ENCODE measurements at places on chromosomes 5 and 9.

GRCh38 chr9:86301686-86302085 is 19.3 kb upstream of the ISCA1 start:
- no peak for DNase-seq

DNA sequence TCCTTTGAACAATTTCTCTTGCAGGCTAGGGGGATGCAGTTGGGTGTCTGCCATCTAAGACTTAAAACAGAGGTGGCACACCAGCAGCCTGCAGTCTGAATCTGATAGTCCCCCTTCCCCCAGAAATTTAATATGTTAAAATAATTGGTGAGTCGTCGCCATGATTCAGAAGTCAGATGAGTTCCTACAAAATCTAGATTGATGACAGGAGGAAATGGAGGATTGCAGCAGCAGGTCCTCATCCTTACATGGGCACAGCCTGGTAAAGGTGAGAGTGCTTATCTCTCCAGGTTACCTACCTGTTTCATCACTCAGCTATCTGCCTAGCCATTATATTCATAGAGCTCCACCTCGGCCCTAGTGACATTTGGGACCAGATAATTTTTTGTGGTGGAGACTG is 112.3 kb downstream of the PCSK1 start:
- DNase-seq, result no peak

- DNase-seq, result no peak
These were observed 79.0 kb downstream of the RORB start for GRCh38 chr9:74576176-74576575.

- DNase-seq, result no peak
These were observed 114.4 kb downstream of the TENT4A start for GRCh38 chr5:6827526-6828219.

DNA sequence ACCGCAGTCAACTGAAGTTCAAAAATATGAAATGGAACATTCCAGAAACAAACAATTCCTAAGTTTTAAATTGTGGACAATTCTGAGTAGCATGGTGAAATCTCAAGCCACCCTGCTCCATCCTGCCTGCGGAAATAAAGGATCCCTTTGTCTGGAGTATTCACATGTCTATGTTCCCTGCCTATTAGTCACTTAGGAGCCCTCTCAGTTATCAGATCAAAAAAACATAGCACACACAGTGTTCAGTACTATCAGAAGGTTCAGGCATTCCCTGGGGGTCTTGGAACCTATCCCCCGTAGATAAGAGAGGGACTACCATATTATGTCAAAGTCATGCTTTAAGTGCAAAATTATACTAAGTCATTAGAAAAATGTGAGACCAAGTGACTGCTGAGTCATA is 300.8 kb downstream of the SEMA5A start:
- peak; percentile 14 for DNase-seq

DNA sequence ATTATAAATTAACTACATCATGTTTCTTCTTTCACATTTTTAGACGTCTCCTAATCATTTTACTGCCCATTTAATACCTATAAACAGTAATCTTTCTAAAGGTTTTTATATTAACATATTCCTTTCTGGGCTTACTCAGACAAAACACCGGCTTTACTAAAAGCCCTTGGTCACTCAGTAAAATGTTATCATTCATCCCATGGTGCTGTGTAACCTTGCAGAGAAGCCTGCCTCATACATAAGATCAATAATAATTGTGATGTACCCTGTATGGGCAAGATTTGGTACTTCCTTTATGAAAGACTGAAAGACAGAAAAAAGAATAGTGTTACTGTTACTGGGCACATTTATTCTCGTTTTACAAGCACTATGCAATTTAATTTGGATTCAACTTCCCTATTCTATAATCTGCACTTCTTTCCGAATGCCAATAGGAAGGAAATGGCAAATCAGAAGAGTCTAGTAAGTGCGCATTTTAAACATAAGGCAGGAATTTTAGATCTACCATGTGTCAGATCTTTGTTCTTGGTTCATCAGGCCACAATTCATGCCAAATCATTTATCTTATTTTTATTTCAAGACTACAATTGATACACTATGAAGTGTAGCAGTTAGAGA is 522.2 kb downstream of the CSNK1G3 start:
- DNase-seq, result no peak

- no peak for DNase-seq
These were observed 23.4 kb downstream of the SPAAR start for GRCh38 chr9:35932735-35933134.

DNA sequence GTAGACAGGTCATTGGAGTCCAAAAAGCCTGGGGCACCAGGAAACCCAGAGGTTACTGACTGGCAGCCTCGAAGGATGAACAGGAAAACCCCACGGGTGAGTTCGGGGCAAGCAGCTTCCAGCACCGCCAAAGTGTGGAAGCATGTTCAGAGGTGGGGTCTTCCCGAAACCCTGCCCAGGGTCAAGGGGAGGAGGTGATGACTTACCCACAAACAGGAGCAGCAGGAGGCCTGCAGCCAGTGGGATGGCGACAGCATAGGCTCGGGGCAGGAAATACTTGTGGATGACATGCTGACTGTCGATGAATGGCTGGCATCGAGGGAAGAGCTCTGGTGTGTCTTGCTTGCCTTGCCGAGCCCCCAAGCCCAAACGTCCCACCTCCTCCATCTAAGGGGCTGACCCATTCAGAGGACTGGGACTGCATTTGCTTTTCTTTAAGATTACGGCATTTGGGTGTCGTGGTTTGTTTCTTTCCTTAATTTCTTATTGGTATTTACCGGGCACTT is 1.3 kb downstream of the DPM2 start:
- no peak for DNase-seq

DNA sequence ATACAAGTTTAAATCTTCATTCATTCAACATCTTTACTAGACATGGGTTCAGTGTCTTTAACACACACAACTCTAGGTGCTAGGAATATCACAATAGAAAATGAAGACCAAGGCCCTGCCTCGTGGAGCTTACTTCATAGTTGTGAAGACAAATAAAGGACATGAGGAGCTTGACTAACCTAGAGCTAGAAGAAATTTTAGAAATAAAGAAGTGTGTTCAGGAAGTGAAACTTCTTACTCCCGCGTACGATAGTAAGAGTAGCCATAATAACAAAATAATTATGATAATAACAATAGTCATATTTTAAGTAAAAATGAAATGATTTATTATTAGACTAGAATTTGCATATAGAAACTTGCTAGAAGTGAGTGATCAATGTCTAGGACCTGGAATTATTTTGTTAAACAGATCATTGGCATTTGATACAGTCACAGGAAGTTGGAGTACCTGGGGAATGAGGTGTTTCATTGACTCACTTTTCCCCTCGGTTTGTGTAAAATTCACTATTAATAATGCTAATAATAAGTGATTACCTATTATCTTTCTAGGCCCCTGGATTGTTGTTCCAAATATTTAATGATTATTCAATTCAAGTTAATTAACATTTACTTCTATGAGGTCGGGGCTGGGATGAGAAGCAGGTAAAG is 331.3 kb downstream of the NSG2 start:
- no peak for DNase-seq

- no peak for DNase-seq
These were observed 298.8 kb downstream of the ASTN2 start for GRCh38 chr9:117116084-117116483.

- DNase-seq, result peak; percentile 16
These were observed 26.2 kb downstream of the TYRP1 start for GRCh38 chr9:12719431-12719830.

GRCh38 chr5:177554474-177555111 is at the start of gene FAM193B:
FAM193B (minus strand) TSS chr5:177554563; CDS start chr5:177554458, 105 bp downstream.
- DNase-seq, result peak; percentile 92

DNA sequence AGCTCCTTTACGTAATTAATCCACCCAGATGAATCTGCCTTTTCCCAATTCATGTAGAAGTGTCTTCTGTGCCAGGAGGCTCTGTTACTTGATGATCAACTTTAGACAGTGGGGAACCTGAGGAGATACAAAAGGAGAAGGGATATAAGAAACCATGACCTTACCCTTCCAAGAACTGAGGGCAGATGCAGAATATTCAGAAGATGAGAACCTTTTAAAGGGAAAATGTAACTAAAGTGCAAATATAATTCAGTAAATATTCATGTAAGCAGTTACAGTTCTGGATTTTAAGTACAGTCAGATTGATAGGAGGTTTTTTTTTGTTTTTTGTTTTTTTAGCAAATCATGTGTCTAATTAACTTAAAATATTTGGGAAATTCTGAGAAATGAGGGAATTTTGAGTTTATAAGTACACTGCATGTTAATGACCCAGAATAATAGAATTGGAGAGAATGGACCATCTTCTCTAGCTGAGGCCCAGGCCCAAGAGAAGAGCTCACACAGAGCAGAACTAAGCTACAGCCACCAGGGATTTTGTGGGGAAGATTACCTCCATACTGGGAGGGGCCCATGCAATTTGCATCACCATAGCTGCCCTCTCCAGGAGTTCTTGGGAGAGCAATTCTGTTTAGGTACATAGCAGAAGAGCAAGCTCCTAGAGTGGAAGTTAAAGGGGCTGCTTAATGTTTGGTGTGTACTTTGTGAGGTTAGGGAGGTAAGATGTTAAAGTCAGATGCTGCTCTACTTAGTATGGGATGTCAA is 61.5 kb downstream of the SV2C start:
- DNase-seq, result no peak

- peak; percentile 48 for DNase-seq
These were observed 38.4 kb downstream of the EBF1 start for GRCh38 chr5:159061179-159061796.

DNA sequence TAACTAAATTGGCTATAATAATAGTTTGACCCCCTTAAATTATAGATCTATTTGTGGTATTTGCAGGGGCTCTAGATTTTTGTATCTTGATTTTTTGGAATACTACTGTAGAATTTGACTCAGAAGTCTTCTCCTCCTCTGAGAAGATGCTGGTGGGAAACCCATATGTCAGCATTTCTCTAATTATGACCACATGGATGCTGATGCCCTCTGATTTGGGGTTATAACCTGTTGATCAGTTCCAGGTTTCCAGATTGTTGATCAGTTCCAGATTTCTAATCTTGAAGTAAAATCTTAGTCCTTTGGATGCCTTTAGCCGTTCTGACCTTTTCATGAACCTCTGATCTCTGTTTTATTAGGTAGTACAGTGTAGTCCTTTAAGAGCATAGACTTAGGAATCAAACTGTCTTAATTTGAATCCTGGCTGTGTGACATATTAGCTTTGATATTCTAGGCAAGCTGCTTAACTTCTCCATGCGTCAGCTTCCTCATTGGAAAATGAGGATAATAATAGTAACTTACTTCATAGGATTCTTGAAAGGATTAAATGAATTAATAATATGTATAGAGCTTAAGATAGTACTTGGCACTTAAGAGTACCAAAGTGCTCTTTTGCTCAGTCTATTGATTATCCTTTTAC is 8.1 kb downstream of the FSD1L start:
- no peak for DNase-seq

DNA sequence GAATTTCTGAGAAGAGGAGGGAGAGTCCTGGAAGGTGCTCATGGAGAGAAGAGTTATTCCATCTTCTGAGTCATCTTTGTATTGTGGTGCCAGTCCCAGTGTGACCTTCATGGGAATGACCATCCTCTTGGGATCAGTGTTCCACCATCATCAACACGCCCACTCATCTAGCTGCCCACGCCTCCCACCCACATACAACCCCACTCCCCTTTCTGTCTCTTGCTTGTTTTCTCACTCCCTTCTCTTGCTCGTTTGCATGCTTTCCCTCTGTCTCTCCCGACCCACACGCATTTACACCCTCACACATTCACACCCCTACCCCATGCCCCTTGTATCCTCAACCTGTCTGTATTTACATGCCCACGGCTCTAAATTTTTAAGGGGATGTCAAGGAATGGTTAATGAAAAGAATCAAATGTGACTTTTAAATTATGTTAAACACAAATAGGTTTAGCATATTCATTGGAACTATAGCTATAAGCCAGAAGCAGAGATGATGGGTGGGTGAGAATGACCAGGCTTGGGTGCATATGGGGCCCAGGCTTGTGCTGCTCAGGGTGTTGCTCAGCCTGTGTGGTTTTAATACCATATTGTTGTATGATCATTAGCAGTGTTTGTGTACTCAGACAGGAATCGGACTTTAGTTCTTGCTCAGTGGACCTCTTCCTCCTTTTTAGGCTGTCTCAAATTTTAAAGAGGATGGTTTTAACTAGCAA is 160.4 kb downstream of the ARHGAP26 start:
- no peak for DNase-seq

DNA sequence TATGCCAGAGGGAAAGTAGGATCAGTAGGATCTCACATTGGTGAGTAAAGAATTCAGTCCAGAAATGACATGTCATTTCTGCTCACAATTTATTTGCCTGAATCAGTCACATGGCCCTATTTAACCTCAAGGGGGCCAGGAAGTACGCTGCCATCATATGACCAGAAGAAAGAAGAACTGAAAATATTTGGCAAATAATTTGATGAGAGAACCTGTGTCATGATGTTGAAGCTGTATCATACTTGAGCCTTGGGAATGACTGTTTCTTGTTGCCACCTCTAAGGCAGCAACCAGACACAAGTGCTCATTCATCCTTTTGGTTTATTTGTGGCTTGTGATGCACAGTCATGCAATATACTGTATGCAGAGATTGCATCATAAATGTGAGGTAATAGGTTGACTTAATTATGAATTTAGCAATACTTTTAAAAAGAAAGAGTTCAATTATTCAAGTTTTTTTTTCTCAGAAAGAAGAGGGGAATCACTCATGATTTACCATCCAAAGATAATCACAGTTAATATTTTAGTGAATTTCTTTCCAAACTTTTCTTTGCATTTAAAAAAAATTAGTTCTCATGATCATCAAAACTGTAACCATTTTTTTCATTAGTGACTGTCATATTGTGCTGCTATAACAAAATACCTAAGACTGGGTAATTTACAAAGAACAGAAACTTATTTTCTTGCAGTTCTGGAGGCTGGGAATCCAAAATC is 8.2 kb upstream of the ZFYVE16 start:
- DNase-seq, result no peak

- DNase-seq, result no peak
These were observed 8.9 kb downstream of the IRF1 start for GRCh38 chr5:132481596-132482211.

DNA sequence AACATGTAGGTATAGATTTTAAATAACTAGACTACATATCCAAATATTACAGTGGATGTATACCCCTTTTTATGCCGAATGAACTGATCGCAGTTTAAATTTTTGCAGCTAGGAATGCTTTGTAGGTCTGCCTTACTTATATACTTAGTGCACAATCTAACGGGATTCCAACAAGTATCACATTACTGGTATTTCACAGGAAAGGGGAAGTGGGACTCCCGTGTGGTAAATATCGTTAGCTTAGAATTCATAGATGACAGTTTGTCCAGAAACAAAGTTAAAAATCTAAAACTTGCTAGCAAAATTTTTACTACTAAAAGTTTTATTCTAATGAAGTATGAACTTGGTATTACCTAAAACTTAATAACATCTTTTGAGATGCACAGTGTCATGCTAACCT is 193.5 kb upstream of the TLX3 start:
- no peak for DNase-seq

- DNase-seq, result no peak
These were observed 194.0 kb downstream of the HTR1A start for GRCh38 chr5:63768221-63768620.

DNA sequence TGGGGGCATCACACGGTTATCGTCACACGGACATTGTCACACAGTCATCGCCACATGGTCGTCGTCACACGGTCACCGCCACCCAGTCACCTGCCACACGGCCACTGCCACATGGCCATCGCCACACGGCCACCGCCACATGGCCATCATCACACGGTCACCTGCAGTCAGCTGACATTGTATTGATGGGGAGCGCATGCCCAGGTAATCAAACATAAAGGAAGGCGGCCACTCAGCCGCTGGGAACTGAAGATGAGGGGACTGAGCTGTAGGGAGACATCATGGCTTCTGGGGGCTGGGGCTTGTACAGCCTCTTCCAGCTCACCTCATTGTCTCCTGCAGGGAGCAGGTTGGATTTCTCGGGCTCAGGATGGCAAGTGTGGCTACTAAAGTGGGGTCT is 49.2 kb downstream of the MRPL36 start:
- DNase-seq, result no peak

Data from SK-N-DZ (cell line).